ENCODE measurements at places on chromosomes 4 and X.

GRCh38 chrX:151359931-151360871 is 36.8 kb upstream of the VMA21 start:
- no peak for DNase-seq

GRCh38 chr4:176622251-176622948 is 170.3 kb downstream of the VEGFC start:
- DNase-seq: no peak

DNA sequence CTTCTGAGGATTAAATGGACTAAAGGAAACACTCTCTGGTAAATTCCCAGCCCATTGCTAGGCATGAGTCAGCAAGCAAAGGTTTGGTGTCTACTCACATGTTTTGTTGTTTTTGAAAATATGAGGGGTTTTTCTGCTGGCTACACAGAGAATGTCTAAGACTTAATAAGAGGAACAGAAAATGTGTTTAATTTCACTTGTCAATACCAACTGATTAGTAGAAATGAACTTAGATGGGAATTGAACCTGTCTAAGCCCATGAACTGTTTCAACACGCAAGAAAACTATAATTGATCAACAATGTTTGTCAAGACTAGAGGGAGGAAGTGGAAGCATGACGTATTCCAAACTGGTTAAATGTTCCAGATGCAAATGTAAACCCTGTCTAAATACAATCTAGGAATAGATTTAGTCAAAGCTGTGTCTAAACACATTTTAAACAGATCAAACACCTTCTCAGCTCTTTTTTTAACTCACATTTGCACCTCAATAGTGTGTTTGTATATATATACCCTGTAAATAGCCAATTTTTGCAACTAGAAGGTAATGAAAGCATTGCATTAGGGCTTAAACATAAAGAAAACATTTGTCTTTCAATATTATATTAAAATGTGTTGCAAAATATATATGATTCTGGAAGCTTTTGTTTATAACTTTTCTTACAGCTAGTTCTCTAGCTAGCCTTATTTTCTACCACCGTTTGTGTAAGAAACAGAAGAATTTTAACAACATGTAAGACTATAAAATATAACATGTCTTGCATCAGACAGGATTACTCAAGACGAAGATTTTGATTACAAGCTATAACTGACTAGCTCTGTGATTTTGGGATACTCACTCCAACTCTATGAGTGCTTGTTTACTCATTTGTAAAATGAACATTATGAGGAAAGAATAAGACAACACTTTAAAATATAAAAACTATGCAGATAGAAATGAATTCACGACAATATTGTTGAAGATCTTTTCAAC is 607.8 kb downstream of the FSTL5 start:
- no peak for DNase-seq

DNA sequence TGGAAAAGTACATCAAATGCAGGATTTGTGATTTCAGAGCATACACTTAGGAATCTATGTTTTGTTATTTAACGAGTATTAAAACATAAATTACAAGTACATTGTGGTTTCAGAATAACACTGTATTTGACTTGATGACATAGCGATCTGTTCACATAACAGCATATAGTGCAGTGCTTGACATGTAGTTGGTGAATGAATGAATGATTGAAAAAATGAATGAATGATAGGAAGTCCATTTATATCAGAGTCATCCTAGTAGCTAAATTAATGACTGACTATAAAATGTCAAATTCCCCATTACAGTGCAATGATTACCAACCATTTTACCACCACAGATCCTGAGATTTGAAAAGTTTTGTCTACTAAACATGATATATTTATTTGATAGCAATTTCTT is 114.6 kb upstream of the FAT1 start:
- DNase-seq: no peak

GRCh38 chr4:120207021-120207420 is 140.4 kb upstream of the MAD2L1 start:
- no peak for DNase-seq

GRCh38 chr4:101238706-101239105 is 108.6 kb downstream of the PPP3CA start:
- DNase-seq: no peak

DNA sequence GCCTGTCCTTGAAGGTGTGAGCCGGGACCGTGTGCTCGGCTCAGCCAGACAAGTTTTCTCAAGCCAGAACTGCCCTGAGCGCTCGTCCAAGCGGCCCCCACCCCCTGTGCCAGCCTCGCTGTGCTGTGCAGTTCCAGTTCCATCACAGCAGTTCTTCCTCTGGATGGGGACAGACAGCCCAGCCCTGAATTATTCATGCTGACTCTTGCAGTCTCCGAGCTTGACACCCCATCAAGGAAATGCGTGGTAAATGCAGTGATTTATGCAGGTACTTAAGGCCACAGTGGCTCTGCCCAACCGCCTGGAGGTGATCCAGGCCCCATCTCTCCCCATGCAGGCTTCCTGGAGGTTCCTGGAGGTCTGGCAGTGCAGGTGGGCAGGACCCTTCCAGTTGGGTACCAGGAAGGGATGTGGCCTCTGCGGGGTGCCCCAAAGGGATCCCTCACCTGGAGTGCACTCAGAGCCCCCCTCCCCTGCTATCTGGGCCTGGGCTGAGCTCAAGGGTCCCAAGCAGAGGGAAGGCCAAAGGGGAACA is 44.8 kb upstream of the HMX1 start:
- DNase-seq: no peak

DNA sequence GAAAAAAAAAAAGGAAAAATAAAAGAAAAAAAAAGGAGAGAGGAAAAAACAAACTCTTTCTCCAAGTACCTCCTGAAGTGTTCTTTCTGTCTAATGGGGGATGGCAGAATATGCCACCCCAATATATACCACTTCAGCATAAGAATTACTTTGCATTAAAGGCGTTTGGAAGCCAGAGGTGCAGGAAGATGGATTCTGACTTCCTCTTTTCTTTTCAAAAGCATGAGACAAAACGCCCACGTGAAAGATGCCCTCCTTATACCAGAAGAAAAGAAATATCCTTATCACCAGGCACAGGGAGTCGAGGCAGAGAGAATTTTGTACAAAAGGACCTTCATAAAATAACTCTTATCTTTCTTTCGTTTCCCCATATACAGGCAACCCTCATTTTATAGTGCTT is 40.9 kb downstream of the COX18 start:
- DNase-seq: no peak

DNA sequence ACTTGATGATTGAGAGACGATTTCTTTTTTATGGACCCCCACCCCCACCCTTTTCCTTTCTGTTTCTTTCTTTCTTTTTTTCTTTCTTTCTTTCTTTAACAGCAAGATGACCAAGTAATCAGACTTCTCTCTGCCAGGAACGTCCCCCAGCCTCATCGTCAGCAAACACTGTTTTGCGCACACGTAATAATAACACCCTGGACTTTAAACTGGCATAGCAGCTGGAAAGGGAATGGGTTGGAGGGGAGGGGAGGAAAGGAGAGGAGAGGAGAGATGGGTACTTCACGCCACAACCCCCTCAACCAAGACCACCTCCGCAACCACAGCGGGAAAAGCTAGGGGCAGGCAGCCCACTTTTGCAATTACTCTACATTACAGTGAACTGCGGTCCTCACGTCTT is 1.1 kb downstream of the GABRA2 start:
- no peak for DNase-seq

Data from NCI-H2081 (cell line).